NCI-H2107 (cell line): ENCODE measurements at places on chromosomes 1 and 21.

DNA sequence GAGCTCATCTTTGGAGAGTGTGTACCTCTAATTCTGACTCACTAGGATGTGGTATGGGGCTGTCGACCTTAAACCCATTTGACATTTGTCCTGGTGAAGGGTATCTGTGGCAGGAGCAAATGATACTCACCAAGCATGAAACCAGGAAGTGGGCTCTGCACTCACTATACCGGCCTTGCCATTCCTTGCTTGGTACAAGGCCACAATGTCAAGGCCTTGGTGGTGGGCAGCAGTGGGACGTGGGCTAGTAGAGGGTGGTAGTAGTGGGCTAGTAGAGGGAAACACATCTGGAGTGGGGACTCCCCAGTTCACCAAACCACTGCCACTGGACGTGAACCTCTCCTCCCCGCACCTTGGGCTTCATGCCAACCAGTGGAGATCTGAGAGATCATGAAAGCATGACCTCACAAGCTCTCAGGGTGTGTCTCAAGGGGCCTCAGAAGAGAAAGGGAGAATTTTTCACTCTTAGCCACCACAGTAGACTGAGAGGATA, 11.5 kb downstream of the TNFSF4 start:
- no peak for DNase-seq

DNA sequence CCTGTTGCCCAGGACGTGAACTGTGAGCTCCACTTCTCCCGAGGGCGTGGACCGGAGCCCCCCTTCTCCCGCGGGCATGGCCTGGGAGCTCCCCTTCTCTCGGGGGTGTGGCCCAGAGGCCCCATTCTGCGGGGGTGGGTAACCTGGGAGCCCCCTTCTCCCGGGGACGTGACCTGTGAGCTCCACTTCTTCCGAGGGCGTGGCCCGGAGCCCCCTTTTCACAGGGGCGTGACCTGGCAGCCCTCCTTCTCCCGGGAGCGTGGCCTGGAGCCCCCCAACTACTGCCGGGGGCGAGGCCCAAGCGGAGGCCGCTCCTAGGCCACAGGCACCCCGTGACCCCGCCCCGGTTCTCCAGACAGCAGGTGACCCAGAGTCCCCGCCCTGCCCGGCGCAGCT, 320 bp downstream of the C1orf174 start:
- DNase-seq, result no peak

GRCh38 chr1:206573319-206573718, 38.9 kb downstream of the EIF2D start:
- DNase-seq, result no peak

DNA sequence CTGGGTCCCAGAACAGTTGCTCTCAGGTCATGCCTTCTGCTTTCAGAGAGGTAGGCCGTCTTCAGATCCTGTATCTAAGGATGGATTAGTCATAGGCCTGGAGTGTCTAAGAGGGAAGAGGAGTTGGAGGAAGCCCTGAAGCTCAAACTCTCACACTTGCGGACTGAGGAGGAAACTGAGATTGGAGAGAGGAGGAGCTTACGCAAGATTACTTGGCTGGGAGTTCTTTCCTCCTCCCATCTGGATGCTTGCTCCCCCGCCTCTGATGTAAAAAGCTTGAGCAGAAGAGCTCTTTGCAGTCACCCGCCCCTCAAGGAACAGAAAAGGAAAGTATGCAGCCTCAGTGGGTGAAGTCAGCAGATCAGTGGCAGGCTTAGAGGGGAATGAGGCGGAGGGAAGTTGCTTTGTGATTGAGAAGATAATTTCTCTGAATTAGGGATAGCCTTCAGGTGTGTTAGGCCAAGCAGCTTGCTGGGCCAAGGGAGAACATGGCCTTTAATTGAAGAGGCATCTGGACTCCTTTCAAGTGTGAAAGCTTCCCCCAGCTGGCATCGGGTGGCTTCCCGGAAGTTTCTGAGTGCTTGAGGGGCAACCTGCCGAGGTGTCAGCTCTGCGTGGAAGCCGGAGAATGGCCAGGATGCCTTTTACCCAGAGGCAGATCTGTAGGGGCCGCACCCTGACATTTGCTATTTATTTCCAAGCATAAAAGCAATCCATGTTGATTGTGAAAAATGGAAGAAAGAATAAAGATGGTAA, 6.6 kb downstream of the ADORA1 start:
- DNase-seq, result no peak

GRCh38 chr1:172342584-172343239, 77.8 kb upstream of the C1orf105 start:
- no peak for DNase-seq

- no peak for DNase-seq
Measured at GRCh38 chr1:223724376-223724775, 12.0 kb downstream of the CAPN2 start.

DNA sequence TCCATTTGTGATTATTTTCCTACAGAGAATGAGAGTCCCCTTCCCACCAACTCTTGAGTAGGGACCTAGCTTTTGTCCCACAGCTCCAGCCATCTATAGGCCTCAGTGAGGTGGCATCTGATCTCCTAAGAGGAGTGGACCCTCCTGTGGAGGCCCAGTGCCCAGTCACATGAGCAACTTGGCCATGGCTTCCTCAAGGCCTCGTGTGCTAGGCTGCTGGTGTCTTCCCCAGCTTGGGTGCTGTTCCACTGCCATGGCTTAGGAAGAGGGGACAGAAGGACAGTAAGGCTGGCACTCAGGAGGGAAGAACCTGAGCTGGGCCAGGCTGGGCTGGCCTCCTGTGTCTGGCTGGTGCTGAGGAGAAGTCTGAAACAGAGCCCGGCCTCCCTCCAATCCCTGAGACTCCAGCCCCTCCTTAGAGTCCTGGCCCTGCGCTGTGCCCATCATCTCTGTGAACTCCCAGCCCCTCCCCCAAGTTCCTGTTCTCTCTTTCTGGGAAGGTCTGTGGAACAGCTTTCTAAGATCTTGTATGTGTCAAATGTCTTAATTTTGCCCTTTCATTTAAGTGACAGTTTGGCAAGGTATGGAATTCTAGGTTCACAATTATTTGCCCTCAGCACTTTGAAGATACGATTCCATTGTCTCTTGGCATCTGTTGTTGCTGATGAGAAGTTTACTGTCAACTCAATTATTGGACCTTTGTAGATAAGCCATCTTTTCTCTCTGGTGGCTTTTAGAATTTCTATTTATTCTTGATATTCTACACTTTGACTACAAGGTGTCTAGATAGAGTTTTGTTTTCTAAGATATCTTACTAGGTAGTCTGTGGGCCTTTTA, 7.1 kb upstream of the KCNQ4 start:
- DNase-seq, result no peak

GRCh38 chr1:47997289-47998200, at the start of gene TRABD2B:
TSS of gene TRABD2B (minus strand) at chr1:47997385.
- DNase-seq, result peak; percentile 27

GRCh38 chr1:171803045-171803444, 21.6 kb downstream of the METTL13 start:
- no peak for DNase-seq
